Fibroblast of lung (primary cell): ENCODE measurements at places on chromosomes 3 and 15.

DNA sequence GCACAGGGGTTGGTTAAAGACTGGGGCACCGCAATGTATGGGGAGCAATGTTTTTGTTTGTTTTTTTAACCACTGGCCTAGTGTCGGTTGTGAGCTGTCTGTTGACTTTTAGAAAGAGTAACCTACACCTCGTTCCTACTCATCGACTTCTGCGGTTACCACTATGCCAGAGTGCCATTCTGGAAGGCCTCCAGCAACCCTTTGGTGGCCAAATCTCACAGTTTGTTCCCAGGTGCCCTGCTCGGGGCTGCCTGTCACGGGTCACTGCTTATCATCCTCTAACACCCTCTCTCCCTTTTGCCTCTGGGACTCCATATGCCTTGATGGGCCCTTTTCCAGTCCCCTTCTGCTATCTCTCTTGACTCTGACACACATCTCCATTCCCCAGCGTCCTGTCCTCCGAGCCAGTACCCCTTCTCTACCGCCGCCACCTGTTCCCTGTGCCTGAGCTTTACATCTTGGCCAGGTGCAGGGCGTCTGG, 290.4 kb upstream of the C2CD4B start:
- DNase-seq, result peak; percentile 52

DNA sequence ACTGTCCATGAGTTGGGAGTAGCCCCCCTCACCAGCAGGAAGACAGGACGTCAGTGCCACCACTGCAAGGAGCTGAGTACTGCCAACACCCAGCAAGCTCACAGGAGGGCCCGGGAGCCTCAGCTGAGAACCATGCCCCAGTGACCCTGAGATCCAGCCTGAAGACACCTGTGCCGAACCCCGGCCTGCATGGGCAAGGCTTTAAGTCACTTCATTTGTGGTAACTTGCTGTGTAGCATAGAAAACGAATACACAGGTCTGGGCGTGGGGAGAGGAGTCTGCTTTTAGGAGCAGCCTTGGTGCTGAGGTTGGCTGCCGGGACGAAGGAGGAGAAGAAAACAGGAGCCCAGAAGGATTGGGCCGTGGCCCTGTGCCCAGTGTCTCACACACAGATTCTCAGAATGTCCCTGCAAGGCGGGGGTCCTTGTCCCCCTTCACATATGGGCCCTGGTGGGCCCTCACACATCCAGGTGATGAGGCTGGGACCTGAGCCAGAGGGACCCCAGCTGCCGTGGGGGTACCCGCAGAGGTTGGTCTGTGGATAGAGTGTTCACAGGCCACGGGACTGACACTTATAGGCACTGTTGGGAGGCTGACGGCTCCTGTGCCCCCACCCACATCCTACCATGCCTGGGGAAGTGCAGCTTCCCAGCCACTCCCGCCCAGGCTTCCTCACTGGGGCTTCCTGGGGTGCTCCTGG, 85.3 kb downstream of the PLXNA1 start:
- no peak for DNase-seq

- no peak for DNase-seq
Measured at GRCh38 chr3:12916159-12916558, 74.8 kb upstream of the RPL32 start.

GRCh38 chr3:151971814-151972579, 98.6 kb downstream of the SUCNR1 start:
- DNase-seq, result no peak

DNA sequence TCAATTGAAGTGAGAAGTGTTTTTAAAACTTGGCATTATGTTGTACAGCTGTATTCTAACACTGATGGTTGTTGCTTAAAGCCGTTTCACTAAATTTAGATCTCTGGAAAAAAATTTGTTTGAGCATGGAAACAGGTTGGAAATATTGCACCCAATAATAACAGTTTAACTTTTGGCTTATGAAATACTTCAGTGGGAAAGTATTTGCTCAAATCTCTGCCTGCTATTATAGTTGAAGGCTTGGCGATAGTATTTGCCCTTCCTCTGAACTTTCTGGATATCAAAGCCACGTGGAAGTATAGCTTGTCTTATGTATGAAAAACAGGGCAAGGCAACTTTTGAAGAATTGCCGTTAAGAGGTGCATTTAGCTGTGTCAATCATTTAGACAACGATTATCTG, 270.3 kb upstream of the LRRFIP2 start:
- DNase-seq, result no peak

DNA sequence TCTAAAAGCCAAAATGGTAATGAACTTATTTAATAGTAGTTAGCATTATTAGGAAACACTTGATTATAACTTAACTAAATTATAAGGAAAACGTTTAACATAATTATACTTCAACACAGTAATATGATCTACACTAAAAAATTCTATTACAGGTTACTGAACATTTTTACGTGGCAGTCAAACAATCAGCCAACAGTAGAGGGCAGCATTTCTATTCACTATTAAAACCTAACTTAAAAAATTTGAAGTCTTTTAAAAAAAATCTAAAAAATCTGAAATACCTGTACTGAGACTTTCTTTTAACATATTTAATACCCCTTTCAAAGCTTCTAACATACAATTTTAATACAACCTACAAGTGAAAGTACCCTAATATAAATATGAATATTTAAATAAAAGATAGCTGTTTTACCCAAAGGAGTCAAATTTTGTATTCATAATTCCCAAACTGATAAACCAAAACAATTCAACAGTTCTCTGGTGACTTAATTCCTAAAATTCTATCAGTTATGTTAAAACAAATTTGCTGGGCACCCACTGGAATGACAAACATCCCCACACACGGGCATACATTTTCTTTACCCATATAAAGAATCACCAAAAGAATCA, 41.5 kb downstream of the DLG1 start:
- DNase-seq, result peak; percentile 73

DNA sequence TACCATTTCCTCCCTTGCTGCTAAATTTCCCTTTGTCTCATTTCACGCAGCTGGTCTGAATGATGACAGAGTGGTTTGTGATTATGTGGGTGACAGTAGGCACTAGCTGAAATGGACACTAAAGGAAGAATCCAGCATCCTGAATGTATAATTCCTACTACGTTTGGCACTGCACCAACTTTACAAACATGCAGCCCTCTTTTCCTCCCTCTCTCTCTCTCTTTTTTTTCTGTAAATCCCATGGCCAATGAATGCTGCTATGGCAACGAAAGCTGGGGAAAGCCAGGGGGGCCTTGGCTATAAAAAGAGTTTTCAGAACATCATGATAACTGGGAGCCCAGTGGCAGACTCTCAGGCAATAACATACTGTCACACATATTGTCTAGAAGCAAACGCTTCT, 367.2 kb upstream of the AGTR1 start:
- no peak for DNase-seq
